Left colon (tissue), 2 donors: ENCODE measurements at places on chromosomes 2 and 18.
A peak's percentile ranks its signal among the peaks of the same experiment; 100 is the strongest.

GRCh38 chr2:40550085-40550484, 98.2 kb upstream of the SLC8A1 start:
- DNase-seq: no peak

- DNase-seq: no peak
Measured at GRCh38 chr2:98343285-98343684, 3.0 kb upstream of the CNGA3 start.

DNA sequence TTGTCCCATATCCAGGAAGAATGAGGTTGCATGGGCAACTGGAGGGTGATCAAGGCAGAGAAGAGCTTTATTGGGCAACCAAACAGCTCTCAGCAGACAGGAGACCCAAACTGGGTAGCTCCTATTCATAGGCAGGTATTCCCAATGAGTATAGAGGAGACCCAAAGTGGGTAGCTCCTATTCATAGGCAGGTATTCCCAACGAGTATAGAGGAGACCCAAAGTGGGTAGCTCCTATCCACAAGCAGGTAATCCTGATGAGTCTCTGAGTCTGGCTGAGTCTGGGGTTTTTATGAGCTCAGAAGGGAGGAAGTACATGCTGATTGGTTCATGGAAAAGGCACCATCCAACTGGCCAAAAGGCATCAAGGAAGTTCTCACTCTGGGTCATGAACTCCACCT, 5.3 kb upstream of the GORASP2 start:
- no peak for DNase-seq

DNA sequence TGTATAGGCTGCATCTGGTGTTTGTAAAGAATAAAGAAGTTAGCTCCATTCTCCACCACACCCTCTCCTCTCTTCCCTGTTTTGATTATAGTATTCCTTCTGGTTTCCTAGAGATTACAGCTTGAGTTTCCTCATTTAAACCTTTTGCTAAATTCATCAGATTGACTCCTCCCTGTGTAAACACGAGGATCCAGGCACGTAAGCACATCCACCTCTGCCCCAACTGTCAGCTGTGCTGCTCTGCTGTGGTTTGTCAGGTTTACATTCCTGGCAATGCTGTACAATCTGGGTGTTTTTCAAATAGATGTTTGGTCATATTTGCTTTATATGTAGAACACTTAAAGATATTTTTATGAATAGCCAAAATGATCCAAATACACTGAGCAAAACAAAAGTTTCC, 302.8 kb downstream of the PTGR3 start:
- DNase-seq: peak; percentile 53

DNA sequence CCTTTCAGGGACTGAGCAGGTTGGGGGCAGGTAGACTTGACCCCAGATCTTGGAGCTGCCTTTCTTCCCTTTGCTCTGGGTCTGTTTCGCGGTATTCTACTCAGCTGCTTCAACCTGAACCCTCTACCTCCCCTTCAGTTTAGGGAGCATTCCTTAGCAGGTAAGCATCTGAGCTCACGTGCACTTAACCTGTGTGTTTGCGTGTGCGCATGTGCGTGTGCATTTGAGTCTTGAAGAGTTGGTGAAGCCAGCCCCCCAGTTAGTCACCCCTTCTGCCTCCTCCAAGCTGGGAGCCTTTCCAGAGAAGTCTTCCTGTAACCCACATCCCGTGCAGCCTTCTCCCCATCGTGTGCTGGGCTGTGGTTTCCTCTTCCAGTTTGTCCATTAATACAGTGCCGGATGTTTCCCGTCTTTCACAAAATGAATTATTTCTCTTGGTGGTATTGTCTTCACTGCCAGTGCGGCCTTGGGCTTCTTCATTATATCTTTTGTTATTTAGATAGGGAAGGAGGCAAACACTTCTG, 33.2 kb downstream of the B3GNT2 start:
- no peak for DNase-seq

- DNase-seq: no peak
Measured at GRCh38 chr2:84217456-84217855, 241.6 kb downstream of the SUCLG1 start.

DNA sequence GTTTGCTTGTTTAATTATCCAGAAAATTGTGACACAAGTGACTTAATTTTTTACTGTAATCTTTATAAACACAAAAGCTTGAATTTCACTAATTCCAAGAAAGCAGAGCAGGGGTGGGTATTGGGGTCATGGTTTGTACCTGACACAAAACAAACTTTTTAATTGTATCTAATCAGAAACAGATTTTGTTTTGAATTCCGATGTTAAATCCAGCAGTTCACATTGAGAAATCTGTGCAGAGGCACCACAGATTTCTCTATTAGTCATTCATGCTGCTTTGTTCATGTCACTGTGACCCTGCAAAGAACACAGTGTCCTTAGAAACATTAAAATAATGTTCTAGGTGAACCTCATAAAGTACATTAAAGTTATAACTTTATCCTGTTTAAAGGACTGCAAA, 443.4 kb downstream of the NYAP2 start:
- DNase-seq: no peak

DNA sequence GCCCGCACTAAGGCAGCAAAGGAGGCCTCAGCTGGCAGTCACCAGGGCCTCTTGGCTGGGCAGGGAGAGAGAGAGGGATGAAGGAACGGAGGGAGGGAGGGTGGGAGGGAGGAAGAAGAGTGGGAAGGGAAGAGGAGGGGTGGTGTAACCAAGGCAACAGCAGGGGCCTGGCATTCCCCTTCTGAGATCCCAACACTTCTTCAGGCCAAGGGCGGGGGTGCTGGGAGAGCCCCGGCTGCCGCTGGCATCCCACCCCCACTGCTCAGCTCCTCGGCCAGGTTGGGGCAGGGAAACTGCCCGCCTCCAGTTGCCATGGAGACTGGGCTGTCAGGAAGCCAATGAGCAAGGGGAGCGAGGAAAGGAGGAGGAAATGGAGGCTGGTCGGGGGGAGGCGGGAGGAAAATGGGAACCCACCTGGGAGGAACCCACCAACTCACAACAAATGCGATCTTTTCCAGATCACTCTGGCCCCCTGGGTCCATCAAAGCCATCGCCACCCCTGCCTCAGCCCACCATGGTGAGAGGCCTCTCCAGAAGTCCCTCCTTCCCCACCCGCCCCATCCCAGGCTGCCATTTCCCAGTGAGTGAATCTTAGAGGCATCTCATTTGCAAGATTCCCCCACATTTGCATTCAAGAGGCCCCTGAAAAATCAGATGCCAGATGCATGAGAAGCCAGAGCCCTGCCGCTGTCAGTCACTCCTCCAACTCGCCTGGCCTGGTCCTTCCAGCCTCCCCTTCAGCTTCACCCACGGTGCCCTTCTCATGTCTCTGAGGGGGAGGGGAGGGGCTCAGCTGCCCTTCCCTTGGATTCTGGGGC, 12.4 kb downstream of the SH2D6 start:
- DNase-seq: no peak

DNA sequence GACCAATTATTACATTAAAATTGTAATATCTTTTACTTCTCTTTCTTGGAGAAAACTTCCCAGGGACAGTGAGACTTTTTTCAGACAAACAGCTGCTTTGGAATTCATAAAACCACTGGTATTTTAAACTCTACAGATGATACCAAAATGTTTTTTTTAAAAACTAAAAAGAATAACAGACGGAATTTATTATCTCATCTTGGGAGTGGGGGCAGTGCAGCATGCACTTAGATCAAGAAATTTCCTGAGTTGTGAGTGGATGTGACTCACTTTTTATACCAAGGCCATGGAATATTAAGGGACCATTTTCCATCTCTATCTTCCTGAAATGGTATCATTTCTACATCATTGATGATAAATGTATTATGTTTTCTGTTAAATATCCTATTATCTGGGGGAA, 422.8 kb upstream of the HNRNPA3 start:
- no peak for DNase-seq

- DNase-seq: no peak
Measured at GRCh38 chr2:3588084-3588483, 6.8 kb upstream of the COLEC11 start.
